ENCODE measurements at places on chromosomes 3 and 15. TPM values are rescaled to one million over a fixed set of nuclear protein-coding genes. Genes with fewer than 3 reads are reported as not detected.

DNA sequence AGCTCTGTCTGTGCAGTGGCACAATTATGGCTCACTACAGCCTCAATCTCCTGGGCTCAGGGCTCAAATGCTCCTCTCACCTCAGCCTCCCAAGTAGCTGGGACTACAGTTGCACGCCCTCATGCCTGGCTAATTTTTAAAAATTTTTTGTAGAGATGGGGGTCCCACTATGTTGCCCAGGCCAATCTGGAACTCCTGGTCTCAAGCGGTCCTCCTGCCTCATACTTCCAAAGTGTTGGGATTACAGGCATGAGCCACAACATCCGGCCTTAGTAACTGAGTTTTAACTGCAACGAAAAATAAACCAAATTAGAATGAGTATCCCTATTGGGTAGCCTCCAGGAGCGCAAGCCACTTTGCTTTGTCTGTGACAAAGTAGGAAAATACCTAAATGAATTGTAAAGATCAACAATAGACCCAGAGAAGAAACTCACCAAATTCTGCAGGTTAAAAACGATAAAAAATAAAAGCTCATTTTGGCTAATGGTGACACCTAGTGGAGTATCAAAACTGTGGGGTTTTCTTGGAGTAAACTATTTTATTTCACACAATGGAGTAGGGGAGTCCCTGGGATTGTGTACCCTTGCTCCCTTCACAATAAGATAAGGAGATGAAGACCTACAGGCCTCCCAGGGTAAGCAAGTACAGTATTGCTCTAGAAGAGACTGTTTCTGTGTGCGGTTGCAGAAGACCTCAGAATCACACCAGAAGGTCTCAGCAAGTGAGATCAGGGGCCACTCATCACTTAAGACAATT is 21.0 kb upstream of the CA12 start:
- DNase-seq = no peak

DNA sequence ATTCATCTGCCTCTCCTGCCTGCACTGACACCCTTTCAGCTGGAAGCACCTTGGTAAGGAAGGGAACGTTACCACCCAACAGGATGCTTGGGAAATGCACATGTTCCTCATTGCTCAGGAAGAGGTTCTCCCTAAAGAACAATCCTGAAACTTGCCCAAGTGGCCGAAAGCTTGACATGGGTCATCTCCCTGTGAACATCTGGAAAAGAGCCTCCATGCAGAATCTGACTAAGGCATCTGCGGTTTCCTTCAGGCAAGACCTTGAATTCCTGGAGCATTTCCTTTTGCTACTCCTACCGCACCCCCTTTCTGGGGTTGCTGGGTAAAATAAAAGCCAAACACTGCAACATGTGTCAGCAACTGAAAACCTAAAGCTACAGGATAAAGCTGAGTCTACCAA is 68.7 kb upstream of the SNRK start:
- DNase-seq = no peak

The SLC22A13 gene
- 5.0 TPM for polyA plus RNA-seq

DNA sequence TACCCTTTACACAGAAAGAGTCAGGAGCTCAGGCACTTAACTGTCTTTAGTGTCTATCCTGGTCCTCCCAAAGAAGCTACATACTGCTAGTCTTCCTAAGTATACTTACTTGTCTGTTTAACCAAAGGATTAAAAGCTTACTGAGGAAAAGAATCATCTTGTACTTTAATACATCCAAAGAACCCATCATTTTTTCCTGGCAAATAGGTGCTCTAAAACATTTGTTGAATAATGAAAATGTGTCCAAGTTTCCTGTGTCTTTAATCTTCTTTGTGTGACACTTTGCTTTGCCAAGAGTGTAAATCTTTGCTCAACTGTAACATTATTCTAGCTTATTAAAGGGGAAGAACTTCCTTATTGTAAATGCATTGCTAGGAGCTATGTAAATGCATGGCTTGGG is 519.2 kb downstream of the OTOL1 start:
- no peak for DNase-seq

DNA sequence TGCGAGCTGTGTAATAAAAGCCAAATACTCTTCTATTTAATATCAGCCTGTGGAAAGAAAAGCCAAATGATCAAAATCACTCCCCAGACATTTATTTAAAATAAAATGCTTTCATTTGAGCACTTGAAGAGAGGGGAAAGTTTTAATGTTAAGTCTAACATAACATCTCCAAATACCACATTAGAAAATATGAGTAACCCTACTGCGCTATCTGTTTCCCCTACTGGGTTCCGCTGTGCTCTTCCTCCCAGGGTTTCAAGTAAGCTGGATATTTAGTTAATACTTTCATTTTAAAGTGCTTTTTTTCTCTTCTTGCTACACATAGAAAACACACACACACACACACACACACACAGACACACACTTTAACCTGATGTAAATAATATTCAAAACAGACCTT is 6.7 kb upstream of the VGLL4 start:
- DNase-seq = no peak

GRCh38 chr3:65880350-65880749 is 158.4 kb downstream of the MAGI1 start:
- DNase-seq = no peak

The ERICH6 gene
- polyA plus RNA-seq = 0.69 TPM

DNA sequence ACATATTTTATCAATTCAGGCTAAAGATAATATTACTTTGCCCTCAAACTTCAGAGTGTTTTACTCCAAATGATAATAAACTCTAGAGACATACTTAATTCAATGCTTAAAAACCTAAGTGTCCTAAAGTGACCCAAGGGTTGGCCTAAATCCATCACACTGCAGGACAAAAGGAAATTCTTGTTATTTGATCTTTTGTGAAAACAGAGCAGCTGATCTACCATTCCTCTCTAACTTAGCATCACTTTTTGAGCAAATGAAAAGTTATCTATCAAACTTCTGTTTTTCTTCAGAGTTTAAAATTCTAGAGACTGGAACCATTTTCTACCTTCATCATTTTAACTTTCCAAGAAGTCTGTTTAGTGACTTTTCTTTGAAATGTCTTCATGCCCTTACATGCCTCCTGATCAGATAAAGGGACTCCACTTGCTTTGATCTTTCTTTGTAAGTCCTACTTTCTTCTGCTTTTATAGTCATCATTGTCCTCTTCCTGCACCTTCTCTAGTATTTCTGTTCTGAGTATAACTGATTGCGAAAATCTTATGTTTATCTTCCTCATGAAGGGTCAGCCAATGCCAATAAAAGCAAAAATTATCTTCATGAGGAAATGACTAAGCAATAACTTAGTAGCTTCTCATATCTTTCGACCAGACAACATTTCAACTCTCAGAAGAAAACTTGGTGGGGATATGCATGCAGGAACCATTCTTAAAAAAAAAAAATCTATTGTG is 378.7 kb upstream of the TGFBR2 start:
- no peak for DNase-seq

DNA sequence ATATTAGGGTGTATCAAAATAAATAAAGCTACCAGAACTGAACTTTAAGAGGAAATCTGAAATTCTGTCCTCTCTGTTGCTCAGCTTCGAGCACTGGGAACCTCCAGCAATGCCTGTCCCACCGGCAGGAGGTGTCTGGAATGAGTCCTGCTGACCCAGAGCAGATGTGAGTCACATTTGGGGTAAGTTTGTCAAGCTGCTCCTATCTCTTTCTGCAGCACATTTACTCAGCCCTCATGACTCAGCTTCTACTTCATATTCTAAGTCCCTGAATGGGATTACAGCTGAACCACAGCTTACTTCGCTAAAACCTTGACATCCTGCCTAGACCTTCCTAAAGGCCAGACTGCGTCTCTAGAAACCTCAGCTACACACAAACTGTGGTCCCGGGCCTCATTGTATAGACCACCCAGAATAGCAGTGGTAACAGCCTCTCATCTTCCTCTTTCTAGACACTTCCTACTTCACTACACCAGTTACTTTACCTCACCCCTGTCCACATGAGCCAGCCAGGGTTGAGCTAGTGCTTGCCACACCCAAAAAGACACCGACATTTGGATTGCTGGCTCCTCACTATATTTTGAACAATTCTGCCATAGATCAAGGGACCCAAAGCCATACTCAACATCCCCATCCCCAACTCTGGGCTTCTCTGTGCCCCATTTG is 109.6 kb upstream of the TMCO5A start:
- no peak for DNase-seq

The GPR160 gene
- polyA plus RNA-seq = 46.1 TPM

The CNTN3 gene
- polyA plus RNA-seq = 5.6 TPM

DNA sequence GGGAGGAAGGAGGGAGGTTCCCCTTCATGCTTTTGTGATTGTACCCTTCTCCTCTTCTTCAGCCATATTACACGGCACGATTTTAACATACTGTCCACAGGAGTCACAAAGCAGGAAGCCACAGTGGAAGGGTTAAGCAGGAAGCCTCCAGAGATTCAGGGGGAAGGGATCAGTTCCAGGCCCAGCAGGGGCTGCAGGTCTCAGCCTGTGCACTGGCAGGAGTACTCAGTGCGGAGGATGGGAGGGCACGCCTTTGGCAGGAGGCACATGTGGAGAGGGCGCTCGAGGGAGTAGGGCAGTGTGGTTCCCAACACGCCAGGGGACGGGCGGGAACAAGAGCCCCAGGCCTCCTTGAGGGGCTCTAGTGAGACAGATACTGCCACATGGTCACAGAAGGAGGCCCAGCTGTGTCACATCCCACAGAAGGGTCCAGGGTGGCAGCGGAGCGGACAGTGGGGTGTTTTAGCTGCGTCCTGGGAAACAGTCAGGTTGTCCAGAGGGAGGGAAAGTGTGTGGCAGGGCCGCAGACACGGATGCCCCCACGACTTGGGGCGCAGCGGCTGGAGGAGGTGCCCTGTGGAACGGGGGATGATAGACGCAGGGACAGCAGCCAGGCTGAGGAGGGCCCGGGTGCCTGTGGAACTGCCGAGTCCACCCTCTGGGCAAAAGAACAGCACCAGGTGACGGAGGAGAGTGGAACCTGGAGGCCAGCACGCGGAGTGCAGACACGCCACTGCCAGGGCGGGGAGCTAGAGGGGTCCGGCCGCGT is 77.5 kb downstream of the CHSY1 start:
- DNase-seq = no peak

GRCh38 chr3:108320746-108321350 is 24.5 kb downstream of the HHLA2 start:
- DNase-seq = no peak

DNA sequence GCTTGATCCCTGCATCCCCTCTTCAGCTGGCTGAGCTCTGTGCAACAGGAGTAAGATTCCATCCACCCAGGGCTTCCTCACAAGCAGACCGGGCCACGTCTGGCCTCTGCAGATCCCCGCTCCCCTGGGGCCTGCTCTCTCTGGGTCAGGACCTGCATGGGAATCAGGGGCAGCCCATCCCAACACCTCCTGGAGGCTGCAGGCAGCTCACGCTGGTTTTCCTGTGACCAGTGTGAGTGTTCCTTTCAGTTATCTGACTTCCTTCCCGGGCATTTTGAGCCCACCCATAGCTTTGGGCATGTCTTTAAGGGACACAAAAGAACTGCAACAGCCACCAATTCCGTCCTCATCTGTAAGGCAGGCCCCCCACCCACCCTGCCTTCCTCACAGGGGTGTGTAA is 16.3 kb downstream of the NUP210 start:
- no peak for DNase-seq

The TRIM42 gene
- polyA plus RNA-seq = not detected

The GOLGA6L9 gene
- polyA plus RNA-seq = 25.9 TPM
